ENCODE measurements at places on chromosomes 12 and 14.

GRCh38 chr14:22567437-22567836 lies 21.6 kb downstream of the DAD1 start:
- no peak for DNase-seq

DNA sequence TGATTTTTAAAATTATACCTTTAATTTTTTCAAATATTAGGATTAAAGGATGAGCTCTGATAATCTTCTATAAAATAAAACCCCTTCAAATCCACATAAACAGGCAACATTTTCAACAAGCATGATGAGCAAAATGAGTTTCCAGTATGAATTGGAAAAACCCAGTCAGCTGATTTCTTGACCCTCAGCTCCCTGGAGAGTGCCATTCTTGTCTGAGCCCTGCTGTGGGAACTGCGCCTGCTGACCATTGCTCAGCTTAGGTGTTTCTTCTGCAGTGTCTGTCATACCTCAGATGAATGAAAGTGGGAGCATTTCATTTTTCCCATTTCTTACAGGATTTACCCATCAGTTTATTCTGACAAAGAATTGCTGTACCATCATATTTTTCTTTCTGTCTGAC lies 27.6 kb downstream of the MAPKAPK5 start:
- DNase-seq = no peak

DNA sequence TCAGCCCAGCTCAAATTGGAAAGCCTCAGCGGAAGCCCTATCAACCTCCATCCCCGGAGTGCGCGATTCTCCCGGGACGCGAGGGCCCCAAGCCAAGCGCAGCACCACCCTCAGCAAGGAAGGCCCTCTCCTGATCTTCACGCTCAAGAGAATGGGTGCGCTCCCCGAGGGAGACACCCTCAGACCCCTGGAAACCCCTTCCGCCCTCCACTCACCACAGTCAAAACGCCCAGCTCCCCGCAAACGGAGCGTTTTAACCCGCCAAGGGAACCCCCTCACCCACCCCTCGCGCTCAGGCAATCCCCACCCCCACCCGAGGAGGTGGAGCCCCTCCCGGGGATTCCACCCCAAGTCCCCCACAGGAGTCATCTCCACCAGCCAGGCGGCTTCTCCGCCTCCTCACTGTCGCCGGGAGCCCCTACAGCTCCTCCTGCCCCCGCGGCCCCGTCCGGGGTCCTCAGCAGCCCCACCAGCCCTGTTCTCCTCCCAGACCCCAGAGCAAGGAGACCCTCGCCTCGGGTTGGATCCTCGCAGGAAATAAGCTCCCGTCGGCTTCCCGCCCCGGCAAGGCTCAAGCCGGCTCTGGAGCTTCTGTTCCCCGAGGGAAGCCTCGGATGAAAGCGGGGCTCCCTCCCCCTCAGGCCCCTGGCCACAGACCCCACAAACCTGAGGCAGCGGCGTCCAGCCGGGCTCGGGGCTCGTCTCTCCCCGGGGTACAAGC lies 507 bp downstream of the BAZ2A start:
- DNase-seq = no peak

- no peak for DNase-seq
Measured at GRCh38 chr12:126358806-126359205, 1293.6 kb downstream of the AACS start.

GRCh38 chr12:131831635-131832041 lies 3.4 kb downstream of the MMP17 start:
- DNase-seq = peak; percentile 91

DNA sequence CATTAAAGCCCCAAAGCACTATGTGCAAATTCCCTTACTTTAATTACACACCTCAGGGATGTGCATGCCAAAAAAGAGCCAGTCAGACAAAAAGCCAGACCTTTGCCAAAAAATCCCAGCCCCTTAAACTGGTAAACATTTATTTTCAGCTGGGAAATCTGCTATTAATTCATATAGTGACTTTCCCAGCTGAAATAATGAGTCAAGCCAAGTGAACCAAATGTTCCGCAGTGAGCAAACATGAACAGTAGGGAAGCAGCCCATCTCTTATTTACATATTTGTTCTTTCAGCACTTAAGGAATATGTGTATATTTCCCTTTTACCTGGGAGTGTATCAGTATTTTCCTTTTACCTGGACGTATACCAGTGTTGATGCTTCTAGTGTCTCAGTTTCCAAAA lies 44.0 kb upstream of the OTX2 start:
- DNase-seq = no peak

GRCh38 chr12:120216742-120217605 lies 16.1 kb upstream of the RPLP0 start:
- DNase-seq = no peak

GRCh38 chr14:60863249-60863648 lies 117.6 kb downstream of the TRMT5 start:
- no peak for DNase-seq

DNA sequence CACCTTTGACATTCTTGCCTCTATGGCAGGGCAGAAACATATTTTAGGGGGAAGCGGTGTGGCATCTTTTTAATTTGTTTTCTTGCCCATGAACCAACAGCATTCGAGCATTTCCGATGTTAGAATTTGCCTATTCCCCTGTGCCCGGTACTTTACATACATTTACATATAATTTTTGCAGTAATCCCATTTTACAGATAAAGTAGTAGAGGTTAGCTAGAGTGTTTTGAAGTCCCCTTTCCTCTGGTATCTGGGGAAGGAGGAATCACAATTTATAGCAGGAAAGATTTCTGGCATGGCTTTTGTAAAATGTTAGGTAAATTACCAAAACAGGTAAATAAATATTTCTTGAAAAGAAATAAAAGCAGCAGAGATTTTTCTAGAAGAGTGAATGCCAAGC lies 1.6 kb downstream of the BORCS5 start:
- DNase-seq = no peak

GRCh38 chr14:100623961-100624360 lies 36.7 kb upstream of the BEGAIN start:
- DNase-seq = no peak

DNA sequence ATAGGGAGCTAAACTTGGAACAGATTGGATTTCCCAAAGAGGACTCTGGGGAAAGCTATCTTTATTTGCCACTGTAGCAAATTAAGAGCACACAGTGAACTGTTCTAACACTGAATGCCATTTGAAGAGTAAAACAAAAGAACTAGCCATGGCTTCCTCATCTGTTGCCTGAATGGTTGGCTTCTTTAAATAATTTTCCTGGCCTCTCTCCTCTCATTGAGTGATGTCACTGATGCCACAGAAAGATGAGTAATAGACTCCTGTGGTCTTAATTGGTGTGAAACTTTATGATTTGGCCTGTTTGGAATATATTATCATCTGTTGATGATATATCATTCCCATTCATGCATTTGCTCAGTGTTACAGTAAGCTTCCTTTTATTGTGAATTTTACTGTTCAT lies 42.5 kb downstream of the WDR20 start:
- DNase-seq = no peak

- no peak for DNase-seq
Measured at GRCh38 chr12:116370886-116371580, 93.5 kb upstream of the MED13L start.

GRCh38 chr14:69458350-69458749 lies 26.2 kb upstream of the PLEKHD1 start:
- no peak for DNase-seq

DNA sequence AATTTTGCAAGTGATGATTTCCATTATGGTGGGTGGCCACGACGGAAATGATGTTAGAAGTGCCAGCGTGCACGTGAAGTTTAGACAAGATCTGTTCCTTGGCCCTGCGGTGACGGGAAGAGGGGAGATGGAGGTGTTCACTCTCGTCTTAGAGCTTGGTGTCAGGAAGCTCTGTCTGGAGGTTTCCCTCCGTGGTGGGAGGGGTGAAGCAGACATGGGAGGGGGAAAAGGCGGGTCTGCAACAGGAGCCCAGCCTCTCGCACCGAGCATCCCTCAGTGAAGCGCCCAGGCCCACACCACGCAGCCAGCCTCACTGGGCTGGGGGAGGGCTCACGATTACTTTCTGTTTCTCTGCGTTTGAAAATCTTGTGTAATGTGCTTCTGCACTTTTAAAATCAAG lies 26.3 kb downstream of the EML1 start:
- DNase-seq = no peak

GRCh38 chr12:7483343-7483742 lies 20.2 kb downstream of the CD163 start:
- no peak for DNase-seq

- DNase-seq = no peak
Measured at GRCh38 chr12:121789233-121789781, 4.2 kb downstream of the RHOF start.

- DNase-seq = peak; percentile 55
Measured at GRCh38 chr12:93571365-93571924, 1.0 kb upstream of the SOCS2 start.

- no peak for DNase-seq
Measured at GRCh38 chr12:6274231-6275221, 36.0 kb upstream of the PLEKHG6 start.

DNA sequence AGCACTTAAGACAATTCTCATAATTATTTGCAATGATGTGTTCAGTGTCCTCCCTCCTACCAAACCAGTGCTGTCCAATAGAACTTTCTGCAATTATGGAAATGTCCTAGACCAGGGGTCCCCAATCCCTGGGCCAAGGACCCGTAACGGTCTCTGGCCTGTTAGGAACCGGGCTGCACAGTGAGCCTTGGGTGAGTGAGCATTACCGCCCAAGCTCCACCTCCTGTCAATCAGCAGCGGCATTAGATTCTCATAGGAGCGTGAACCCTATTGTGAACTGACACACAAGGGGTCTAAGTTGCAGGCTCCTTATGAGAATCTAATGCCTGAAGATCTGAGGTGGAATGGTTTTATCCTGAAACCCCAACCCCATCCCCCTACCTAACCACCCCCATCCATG lies 3.9 kb downstream of the SVOP start:
- DNase-seq = no peak

GRCh38 chr12:123748661-123749060 lies 13.4 kb upstream of the DNAH10 start:
- no peak for DNase-seq

DNA sequence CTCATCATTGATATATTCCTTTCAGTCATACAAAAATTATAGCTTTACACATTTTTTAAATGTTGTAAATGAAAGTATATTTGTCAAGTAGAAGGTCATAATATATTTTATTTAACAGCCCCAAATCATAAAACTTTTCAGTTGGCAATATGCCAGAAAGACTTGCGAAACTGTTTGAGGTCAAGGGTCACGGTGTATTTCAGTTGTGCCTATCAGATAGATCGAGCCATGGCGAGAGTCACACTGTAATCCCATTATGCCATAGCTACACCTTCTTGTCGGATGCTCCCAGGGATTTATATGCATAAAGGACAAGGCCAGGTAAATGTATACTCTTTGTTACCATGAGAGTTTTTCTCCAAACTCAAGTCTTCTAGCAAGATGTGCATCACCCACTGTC lies 26.7 kb upstream of the G2E3 start:
- DNase-seq = no peak

DNA sequence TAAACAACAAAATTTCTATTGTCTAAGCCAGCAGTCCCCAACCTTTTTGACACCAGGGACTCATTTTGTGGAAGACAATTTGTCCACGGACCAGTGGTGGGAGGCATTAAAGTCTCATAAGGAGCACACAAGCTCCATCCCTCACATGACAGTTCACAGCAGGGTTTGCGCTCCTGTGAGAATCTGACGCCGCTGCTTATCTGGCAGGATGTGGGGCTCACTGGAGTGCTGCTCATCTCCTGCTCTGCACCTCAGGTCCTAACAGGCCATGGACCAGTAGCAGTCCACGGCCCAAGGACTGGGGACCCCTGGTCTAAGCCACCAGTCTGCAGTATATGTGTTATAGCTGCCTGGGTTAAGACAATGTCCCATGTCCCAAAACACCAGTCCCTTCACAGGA lies 27.2 kb downstream of the VCPKMT start:
- no peak for DNase-seq

DNA sequence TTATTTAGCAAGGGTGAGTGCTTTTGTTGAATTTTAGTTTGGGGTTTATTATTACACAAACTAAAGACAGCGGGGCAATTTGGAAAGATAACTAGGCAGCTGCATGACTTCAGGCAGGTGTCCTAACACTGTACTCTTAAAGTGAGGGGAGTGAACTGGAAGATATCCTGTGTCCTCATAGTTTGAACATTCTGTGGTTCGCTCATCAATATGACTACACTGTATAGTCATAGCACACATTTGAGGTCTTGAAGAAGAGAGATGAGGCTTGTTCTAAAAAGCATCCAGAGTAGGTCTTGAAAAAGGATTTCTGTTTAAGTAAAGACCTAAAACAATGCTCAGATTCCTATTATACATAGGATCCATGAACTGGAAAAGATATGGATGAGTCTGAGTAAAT lies 1.7 kb upstream of the MAP3K9 start:
- no peak for DNase-seq

DNA sequence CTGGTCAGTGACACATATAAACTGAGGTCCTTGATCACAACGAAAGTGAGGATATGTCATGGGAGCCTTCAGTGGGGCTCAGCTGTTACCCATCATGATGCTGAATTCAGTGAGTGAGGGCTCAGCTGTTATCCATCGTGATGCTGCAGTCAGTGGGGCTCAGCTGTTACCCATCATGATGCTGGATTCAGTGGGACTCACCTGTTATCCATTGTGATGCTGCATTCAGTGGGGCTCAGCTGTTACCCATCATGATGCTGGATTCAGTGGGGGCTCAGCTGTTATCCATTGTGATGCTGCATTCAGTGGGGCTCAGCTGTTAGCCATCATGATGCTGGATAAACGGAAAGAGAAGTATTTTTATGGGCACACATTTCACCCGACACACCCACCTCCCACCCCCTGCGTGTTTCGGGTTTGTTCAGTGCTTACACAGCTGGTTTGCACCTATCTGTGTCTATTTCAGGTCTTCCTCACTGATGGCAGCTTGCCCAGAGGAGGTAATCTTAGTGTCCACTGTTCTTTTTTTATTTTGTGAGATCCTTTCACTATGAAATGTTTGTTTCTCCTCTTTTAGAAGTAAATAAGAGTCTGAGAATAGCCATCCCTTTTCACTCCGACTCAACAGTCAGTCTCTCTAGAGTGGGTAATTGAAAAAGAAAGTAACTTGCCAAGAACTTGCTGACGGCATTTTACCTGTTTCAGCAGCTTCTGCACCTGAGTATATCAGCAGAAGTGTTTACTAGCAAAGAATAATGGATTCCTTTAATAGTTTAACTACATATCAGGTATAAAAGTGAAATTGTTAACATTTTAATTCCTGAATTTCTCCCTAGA lies 183.0 kb downstream of the ERC1 start:
- no peak for DNase-seq

DNA sequence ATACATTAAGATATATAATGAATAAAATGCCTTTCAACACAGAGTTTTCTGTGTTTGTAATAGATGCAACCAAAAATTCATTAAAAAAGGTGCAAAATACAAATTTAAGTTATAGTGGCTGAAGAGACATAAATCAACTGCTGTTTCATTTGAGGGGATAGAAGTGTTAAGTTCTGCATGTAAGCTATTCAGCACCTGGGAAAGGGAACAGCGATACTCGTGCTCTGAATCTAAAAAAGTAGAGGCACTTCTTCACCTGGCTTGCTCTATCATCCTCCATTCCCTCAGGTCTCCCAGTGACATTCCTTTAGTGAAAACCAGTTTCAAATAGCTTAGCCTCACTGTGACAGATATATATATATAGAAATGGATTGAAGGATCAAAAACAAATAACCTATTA lies 222.6 kb downstream of the ACSS3 start:
- no peak for DNase-seq

Measured in AG09319 (cell line).